ENCODE measurements at places on chromosomes 7 and 10.

- no peak for DNase-seq
These were observed 7.5 kb downstream of the ASB4 start for GRCh38 chr7:95493247-95493646.

- no peak for DNase-seq
These were observed 55.3 kb downstream of the TEX36 start for GRCh38 chr10:125627646-125628045.

DNA sequence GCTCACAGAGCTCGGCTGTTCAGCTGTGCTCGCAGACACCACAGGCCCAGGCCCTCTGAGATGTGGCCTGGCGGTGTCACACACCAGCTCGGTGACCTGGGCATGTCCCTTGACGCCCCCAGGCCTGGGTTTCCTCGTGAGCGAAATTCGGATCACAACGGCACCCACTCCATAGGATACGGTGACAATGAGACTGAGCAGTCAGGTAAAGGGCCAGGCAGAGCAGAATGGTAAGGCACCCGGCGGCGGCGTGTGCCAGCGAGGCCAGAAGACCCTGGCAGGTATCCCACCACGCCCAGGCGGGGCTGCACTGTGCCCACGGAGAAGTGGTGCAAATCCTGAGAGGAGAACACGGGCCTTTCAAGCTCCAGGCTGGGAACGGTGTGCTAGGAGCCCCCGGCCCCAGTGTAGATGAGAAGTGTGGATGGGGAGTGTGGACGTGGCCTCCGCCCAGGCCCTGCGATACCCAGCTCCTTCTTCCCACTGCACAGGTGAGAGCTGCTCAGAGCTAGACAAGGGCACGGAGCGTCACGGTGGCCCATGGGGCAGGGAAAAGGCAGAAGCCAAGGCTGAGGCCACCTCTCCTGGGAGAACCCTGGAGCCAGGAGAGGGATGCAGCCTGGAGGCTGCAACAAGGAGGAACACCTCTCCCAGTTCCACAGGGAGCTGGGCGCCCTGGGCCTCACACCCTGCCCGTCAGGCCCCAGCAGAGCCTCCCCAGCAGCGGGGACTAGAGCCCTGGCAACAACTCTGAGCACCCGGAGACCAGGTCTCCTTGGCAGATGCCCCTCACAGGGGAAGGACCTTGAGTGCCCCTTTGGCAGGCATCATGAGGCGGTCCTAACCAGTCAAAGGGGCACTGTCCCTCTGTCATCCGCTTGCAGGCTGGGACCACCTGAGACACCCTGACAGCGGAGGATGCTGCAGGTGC lies 219.1 kb downstream of the MAD1L1 start:
- no peak for DNase-seq

- no peak for DNase-seq
These were observed 342.9 kb downstream of the AUTS2 start for GRCh38 chr7:69941077-69941651.

- no peak for DNase-seq
These were observed 80.0 kb downstream of the NEBL start for GRCh38 chr10:20817116-20817515.

- DNase-seq = no peak
These were observed 75.2 kb downstream of the DNAJB6 start for GRCh38 chr7:157412021-157412443.

- DNase-seq = peak; percentile 37
These were observed 39.2 kb downstream of the XPNPEP1 start for GRCh38 chr10:109883859-109884771.

- no peak for DNase-seq
These were observed 642.2 kb downstream of the SH2D4B start for GRCh38 chr10:81179805-81180452.

DNA sequence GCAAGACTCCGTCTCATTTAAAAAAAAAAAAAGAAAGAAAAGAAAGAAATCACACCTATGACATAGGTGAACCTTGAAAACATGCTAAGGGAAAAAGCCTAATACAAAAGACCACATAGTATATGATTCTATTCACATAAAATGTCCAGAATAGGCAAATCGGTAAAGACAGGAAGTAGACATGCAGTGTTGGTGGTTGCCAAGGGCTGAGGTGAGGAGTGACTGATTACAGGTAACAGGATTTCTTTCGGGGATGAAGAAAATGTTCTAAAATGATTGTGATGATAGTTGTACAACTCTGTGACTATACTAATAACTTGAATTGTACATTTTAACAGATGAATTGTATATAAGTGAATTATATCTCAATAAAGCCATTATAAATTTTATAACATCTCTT lies 3.3 kb downstream of the XPNPEP1 start:
- DNase-seq = no peak

GRCh38 chr10:119201233-119201632 lies 6.1 kb upstream of the GRK5 start:
- no peak for DNase-seq

DNA sequence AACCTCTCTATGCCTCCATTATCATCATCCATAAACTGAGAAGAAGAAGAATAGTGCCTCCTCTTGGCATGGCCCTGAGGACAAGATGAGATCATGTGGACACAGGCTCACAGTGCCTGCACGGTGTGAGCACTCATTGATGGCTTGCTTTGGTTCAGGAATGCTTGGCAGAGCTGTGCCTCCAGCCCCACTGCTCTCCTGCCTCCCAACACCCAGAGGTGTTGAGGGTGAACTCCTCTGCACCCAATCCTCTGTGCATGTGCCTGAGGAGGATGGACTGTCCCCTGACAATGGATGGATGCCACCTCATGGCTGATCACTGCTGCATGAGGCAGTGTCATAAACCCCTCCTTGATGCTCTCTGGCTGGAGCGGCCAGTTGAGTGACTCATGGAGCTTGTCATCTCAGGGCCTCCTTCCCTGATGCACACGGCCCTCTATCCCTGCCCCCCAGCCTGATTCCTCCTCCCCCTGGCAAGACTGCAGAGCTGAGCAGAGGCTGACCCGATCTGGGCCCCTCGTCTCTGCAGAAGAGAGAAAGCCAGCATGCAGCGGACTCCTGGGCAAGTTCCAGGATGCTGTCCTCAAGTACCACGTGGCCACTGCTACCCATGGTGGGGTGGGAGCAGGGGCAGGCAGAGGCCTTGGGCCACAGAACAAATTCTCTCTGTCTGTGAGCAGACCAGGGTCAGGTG lies 136.3 kb downstream of the KCNMA1 start:
- no peak for DNase-seq

DNA sequence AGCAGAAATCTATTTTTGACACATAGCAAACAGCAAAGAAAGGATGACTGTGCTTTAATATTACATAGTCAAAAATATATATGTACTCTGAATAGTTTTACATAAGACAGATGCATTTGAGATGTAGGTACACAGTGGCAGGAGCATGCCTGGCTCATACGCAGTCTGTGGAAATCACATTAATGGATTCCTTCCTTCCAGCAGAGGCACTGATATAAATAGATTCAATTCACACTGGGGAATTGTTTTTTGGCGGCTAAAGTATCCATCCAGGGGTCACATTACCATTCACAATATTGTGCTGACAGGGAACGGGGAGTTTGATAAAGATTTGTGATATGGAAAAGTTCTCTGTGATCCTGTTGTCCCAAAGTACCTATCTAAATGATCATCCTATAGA lies 72.5 kb upstream of the AGR3 start:
- no peak for DNase-seq

- no peak for DNase-seq
These were observed 139.5 kb downstream of the ST7 start for GRCh38 chr7:117092785-117093184.

GRCh38 chr7:95276114-95276513 lies 48.2 kb downstream of the PON1 start:
- no peak for DNase-seq
